Brain (organoid and tissue), 16 donors: ENCODE measurements at places on chromosomes 4 and X.

- no peak for DNase-seq
These were observed 730.8 kb downstream of the TECRL start for GRCh38 chr4:63678358-63678931.

DNA sequence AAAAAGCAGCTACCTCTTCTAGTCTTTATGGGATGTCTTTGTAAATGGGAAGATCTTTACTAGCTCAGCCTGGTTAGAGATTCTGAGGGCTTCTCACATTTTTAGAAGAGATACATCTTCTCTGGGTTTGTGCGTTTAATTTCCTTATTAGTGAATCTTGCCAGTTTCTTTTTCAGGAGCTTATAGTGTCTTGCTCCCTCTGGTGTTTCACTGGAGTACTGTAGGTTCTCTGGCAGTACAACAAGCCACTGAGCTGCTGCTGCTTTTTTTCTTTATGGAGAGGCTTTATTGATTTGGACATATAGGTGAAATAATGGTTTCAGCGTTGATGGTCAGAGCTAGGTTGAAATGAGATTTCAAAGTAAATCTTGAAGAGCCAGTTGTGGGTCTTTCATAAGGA lies 82.9 kb downstream of the LAS1L start:
- DNase-seq: no peak

- no peak for DNase-seq
These were observed 40.7 kb downstream of the LARP7 start for GRCh38 chr4:112677519-112678091.

DNA sequence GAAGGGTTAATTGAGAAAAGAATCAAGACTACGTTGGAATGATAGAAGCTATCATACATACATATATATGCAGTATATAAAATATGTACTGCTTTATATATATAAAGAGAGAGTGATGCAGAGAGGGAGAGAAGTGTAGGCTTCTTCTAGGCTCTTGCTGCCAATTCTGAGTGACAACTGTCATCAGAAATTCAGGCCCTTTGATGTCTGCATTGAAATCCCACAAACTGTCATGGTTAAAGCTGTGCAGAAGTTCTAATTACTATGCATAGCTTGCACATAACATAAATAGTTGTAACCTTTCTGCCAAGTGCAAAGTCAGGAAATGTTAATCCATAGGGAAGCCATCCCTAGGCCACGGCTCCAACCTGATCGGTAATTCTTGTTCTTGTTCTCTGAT lies 251.0 kb downstream of the STIM2 start:
- peak; percentile 83 for DNase-seq

DNA sequence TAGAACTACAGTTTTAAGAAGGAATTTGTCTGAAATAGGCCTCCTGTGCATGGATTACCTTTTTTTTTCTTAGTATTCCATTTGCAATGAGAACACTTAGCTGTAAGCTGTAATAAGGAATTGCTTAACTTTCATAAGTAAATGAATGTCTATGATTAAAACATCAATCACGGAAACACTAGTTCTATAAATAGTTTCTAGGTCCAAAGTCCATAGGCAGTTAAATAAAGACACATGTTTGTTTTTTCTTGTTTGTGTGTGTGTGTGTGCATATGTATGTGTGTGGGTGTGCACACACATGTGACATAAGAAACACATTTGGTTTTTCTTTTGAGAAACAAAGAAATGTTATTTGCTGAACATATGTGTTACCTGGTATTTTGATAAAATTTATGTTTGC lies 11.2 kb downstream of the GPRIN3 start:
- DNase-seq: no peak

DNA sequence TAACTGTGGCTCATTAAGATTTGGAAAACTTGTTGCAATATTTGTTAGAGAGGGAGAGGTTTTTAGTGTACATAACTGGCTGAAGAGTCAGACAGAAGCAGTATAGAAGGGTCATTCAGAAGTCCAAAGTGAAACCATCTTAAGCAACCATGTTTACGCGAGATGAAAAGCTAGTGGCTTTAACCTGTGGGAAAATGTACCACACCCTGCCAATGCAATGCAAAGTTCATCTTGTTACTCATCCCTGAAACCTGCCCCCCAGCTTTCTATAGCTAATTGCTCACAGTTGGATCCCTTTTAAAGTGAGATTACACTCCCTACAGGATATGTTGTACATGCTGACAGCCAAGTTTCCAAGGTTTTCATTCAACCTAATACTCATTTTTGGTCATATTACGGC lies 96.7 kb upstream of the RAPGEF2 start:
- DNase-seq: no peak

- DNase-seq: no peak
These were observed 272.5 kb downstream of the EVC2 start for GRCh38 chr4:5435823-5436222.

GRCh38 chr4:173237152-173237551 lies 68.5 kb downstream of the GALNT7 start:
- no peak for DNase-seq

DNA sequence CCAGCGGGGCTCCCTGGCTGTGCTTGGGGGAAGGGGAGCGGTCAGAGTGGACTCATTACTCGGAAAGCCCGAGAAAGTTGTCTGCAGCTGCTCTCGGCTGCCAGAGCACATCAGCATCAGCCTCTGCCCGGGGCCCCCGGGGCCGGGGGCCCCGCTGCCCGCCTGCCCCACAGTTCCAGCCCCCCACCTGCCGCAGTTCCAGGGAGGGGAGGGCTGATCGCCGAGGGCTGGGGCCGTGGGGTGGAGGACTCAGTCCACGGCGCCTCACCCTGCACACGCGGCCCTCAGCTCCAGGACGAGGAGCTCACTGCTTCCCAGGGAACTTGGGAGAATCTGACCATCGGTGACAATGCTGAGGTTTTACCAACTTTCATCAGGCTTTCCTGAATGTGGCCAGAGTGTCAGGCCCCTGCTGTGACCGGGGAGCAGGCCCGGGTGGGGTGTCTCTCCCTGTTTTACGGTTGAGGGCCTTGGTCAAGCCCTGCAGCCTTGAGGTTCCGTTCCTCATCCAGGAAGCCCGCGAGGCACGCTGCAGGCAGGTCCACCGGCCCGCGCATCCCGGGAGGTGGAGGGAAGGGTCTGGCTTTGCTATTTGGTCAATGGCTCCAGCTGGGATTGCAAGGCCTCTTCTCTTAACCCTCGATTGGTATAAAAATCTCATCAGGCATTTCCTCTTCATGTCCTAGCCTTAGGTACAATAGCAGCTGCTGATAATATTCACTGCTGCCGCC lies 57.2 kb downstream of the CPZ start:
- DNase-seq: no peak

- DNase-seq: no peak
These were observed 469.0 kb downstream of the IDS start for GRCh38 chrX:149036086-149036485.

DNA sequence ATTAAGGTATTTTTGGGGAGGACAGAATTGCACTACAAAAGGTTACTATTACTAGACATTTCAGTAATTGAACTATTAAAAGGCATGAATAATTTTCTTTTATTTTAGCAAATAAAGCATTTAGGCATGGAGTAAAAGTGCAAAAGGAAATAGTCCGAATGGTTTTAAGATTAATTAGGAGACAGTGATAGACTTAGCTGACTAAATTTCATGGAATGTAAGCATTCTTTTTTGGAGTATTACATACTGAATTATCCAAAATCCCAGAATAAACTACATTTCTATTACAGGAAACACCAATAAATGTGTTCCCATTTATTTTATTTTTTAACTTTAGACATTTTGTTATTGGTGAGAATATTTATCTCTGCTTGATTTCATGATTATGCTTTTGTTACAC lies 30.7 kb upstream of the MAP9 start:
- DNase-seq: no peak

GRCh38 chrX:155997436-155997835 lies at the start of gene IL9R:
Gene IL9R, plus strand, starts transcription at chrX:155997696. Its CDS starts 64 bp downstream, at chrX:155997760.
- DNase-seq: no peak

- no peak for DNase-seq
These were observed 572.5 kb upstream of the AADAT start for GRCh38 chr4:170662250-170662649.

GRCh38 chrX:14505648-14506047 lies 23.7 kb upstream of the GLRA2 start:
- DNase-seq: no peak

DNA sequence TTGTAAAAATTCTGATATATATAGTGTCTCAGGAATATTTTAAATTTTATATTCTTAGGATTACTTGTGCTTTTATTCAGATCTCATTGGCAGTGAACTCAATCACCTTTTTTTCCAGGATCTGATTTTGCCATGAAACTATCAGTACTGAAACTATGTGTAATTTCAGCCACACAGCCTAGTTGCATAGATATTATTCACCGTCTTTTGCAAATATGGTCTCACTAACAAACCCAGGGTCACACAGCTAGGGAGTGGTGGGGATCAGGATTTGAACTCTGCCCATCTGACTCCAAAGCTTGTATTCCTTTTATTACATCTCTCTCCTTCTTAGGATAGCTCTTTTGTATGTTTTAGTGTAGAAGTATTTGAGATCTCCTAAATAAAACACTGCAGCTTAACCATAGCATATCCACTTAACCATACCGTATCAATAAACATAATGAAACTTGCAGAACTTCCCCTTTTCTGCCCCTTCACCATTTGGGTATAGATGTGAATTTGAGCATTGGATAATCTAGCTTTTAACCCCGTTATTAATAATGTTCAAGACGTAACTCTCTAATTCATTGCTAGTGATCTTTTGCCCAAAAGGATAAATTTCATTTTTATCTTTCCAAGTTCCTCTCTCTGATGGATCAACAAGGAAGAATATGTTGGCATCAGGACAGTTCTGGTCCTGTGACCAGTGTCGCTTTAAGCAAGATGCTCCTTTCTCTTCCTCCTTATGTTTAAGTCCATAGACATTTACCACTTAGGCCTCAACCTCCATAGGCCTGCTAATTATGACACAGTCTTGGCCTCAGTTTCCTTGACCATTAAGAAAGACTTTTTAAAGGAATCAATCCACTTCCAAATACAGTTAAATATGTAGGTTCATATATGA lies 74.6 kb downstream of the RAPGEF2 start:
- no peak for DNase-seq

DNA sequence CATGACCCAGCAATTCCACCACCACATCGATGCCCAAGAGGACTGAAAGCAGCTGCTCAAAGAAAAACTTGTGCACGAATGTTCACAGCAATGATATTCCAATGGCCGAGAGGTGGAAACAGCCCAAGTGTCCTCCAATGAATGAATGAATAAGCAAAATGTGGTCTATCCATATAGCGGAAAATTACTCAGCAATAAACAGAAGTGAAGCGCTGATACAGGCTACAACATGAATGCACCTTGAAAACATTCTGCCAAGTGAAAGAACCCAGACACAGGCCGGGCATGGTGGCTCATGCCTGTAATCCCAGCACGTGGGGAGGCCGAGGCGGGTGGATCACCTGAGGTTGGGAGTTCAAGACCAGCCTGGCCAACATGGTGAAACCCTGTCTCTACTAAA lies 5.2 kb upstream of the SLC2A9 start:
- DNase-seq: no peak

- DNase-seq: no peak
These were observed 169.0 kb downstream of the RAPGEF2 start for GRCh38 chr4:159271856-159272255.

- DNase-seq: no peak
These were observed 69.4 kb downstream of the DCHS2 start for GRCh38 chr4:154422152-154422551.

DNA sequence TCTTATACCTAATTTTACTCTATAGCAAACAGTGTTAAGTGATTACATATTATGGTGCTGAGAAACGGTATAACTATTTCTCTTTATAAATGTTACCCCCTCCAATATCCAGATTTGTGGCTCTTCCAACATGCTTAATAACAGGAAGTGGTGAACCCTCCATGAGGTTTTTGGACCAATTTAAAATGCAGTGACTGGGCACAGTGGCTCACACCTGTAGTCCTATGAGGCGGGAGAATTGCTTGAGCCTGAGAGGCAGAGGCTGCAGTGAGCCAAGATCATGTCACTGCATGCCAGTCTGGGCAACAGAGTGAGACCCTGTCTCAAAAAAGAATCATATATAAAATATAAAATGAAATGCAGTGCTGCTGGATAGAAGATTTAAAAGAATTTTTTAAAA lies 137.3 kb downstream of the MGST2 start:
- DNase-seq: no peak

- DNase-seq: no peak
These were observed 644.1 kb upstream of the TENM3 start for GRCh38 chr4:181599134-181599533.

DNA sequence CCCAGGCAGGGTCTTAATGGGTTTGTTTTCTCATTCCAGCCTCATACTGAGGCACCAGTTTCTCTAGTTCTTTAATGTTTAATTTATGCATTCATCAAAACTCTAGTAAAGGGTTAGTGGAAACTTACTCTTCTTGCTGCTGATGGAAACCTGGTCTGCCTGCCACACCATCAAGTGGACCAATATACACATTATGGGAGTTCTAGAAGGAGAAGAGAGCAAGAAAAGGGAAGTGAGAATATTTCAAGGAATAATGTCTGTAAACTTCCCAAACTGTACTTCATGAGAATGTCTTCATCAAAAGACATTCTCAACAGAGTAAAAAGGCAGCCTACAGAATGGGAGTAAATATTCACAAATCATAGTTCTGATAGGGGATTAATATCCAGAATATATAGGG lies 20.9 kb upstream of the DHX15 start:
- DNase-seq: no peak

DNA sequence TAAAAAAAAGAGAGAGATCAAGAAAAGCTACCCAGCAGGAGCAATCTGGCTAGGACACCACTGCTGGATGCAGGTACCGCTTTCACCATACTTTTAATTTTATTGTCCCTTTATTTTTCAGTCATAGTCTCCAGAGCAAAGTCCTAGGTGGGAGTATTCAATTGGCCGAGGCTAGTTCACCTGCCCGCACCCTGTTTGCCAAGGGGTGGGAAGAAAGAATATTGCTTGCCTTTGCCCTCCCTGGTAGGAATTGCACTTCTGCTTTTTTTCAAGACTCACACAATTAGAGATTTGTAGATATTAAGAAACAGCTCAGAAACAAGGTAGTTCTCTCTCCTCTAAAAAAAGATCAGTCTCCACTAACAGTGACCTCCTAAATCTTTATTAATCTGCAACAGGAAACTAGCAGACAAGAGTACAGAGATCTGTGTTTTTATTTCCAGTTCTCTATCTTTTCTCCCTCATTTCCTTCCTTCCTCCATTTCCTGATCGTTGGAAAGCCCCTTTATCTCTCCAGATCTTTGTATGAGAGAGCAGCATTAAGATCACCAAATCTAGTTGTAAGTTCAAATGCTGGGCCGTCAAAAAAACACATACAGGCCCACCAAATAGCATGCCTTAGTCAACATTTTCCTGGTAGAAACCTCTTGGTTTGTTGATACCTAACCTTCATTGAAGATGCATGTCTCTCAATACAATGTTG lies 9.4 kb upstream of the RPGR start:
- DNase-seq: no peak

GRCh38 chr4:3661989-3662388 lies 104.2 kb upstream of the ADRA2C start:
- no peak for DNase-seq
